ENCODE measurements at places on chromosomes 5 and 9. TPM values are rescaled to one million over a fixed set of nuclear protein-coding genes. Genes with fewer than 3 reads are reported as not detected.

DNA sequence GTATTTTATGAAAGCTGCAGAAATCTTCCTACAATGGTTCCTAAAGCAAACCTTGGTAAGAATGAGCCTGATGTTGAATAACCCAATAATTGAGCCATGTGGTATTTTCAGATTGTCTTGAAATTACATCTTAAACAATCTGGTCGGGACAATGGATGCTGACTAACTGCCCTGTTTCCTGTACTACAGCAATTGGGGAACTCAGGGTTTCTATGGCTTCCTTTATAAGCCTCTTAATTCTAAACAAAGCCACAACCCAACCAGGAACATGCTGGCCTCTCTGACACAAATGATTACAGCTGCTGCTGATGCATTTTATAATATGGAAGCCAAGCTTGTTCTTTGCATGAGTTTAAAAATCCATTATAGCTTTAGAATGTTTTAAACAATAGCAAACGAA lies 30.2 kb downstream of the PTPN3 start:
- H3K27ac ChIP-seq: no peak overlapping the region
- H3K4me1 ChIP-seq: no peaks in the 10 kb centered on the region
- H3K36me3 ChIP-seq: no peaks in the 10 kb centered on the region
- no peak for DNase-seq

GRCh38 chr5:109961751-109962150 lies 272.0 kb downstream of the MAN2A1 start:
- H3K27me3 ChIP-seq: no peaks in the 10 kb centered on the region
- H3K4me3 ChIP-seq: no peak overlapping the region
- H3K27ac ChIP-seq: no peak overlapping the region
- no peaks in the 10 kb centered on the region for H3K4me1 ChIP-seq

DNA sequence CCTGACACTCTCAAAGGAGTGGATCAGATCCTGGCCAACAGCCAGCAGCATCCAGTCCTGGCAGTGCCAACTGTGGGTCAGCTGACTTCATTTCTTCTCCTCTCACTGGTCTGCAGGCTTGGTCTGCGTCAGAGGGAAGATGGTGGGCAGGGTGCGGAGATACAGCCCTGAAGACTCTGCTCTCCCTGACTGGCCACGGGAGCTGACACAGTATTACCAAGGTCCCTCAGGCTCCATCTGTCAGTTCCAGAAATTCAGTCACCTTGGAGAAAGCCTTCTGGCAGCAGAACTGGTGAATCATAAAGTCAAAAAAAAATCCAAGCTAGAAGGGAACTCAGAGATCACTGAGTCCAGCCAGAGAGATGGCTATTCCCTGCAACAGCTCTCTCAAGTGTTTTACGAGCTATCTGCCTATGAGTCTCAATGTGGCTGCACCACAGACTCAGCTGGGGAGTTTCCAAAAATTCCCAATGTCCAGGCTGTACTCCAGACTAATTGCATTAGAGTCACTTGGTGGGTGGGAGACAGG lies 27.9 kb downstream of the C1QTNF2 start:
- no peak overlapping the region for H3K4me3 ChIP-seq
- no peaks in the 10 kb centered on the region for H3K36me3 ChIP-seq
- DNase-seq: no peak
- H3K27me3 ChIP-seq: no peaks in the 10 kb centered on the region
- H3K27ac ChIP-seq: no peak overlapping the region
- peaks cover 19% of the 10 kb centered on the region for H3K4me1 ChIP-seq

The MACROH2A1 gene
- total RNA-seq: 171 TPM

The C9orf50 gene
- 1.0 TPM for total RNA-seq

The GLRA1 gene
- total RNA-seq: not detected

Measured in tibial nerve (tissue), 4 donors.